PC-9 (cell line): ENCODE measurements at places on chromosomes 16 and 17. TPM values are rescaled to one million over a fixed set of nuclear protein-coding genes. Genes with fewer than 3 reads are reported as not detected.
A peak's percentile ranks its signal among the peaks of the same experiment; 100 is the strongest.

- H3K27ac ChIP-seq = no peak overlapping the region
- no peaks in the 10 kb centered on the region for H3K4me1 ChIP-seq
- no peak overlapping the region for H3K4me3 ChIP-seq
- no peak for DNase-seq
Observed at GRCh38 chr16:64278196-64278595, 843.7 kb downstream of the CDH11 start.

GRCh38 chr16:51402785-51403184, 251.7 kb upstream of the SALL1 start:
- no peaks in the 10 kb centered on the region for H3K27me3 ChIP-seq
- no peaks in the 10 kb centered on the region for H3K36me3 ChIP-seq
- H3K27ac ChIP-seq = no peak overlapping the region
- H3K4me1 ChIP-seq = no peaks in the 10 kb centered on the region
- no peak for DNase-seq

DNA sequence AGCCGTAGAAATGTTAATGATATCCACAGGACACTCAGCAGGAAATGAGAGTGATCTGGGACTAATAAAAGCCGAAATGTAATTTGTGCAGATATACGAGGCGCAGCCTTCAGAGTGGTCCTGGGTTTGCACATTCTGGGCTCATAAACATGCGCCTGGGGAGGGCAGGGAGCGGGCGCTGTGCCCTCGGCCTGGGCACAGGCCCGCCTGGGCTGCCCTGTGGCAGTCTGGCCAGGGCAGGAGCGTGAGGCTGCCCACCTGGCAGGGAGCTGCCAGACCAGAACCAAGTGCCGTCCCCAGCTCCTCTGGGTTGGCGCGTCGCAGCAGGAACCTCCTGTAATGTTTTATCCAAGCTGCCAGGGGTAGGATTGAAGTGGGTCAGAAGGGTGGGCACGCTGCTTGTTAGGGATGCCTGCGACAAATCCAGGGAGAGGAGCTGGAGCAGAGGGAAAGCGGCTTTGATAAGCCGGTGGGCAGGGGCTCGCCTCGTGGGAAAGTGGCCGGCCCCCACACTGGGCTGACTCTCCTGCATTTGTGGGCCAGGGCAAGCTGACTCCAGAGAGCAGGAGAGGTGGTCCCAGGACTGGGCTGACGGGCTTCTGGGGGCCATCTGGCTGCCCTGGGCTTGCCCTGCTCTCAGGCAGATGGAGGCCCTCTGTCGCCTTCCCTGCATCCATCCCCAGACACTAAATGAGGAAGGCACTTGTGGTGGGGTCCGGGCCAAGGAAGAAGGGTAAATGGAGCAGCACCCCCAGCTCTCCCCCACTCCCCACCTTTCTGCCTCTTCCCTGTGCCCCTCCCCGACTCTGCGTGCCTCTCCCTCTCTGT, 45.9 kb downstream of the SREBF1 start:
- H3K27me3 ChIP-seq = no peaks in the 10 kb centered on the region
- H3K4me3 ChIP-seq = no peak overlapping the region
- no peaks in the 10 kb centered on the region for H3K36me3 ChIP-seq
- H3K4me1 ChIP-seq = peaks cover 7% of the 10 kb centered on the region
- H3K27ac ChIP-seq = no peak overlapping the region

The CBLN1 gene
- not detected in 2 replicates for total RNA-seq

GRCh38 chr16:70523743-70524398, at the start of gene SF3B3:
SF3B3 (plus strand) TSS chr16:70523816; CDS start chr16:70526657, 2,841 bp downstream.
- peak; percentile 49 for DNase-seq
- peaks cover 40% of the 10 kb centered on the region for H3K36me3 ChIP-seq
- H3K4me1 ChIP-seq = peaks cover 40% of the 10 kb centered on the region

- H3K27ac ChIP-seq = no peak overlapping the region
- H3K36me3 ChIP-seq = no peaks in the 10 kb centered on the region
- H3K27me3 ChIP-seq = no peaks in the 10 kb centered on the region
- DNase-seq = no peak
Observed at GRCh38 chr17:40978575-40979151, 5.5 kb downstream of the KRT40 start.

- no peaks in the 10 kb centered on the region for H3K27me3 ChIP-seq
- no peaks in the 10 kb centered on the region for H3K4me1 ChIP-seq
- DNase-seq = peak; percentile 41
- no peaks in the 10 kb centered on the region for H3K36me3 ChIP-seq
Observed at GRCh38 chr17:82396601-82397435, 21.3 kb upstream of the HEXD start.
